ENCODE measurements at places on chromosomes 11 and 22.

DNA sequence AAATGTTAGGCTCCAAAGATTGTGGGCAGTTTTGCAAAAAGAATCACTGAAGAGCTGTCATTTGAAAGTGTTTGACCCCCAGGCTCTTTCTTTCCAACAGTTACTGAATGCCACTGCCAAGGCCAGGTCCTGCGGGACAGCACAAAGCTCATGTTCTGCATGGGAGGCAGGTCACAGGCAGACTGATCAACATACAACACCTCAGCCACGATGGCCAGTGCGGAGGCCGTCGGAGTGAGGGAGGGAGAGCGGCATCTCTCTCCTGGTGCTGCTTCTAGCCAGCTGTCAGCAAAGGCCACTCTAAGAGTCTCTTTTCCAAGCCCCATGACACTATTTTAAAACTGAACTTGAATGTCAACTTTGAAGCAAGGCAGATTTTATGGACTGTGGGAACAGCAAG lies 49.9 kb downstream of the ARFGAP3 start:
- DNase-seq = no peak

- no peak for DNase-seq
Observed at GRCh38 chr11:108906826-108907225, 242.0 kb downstream of the DDX10 start.

GRCh38 chr11:66856496-66857233 lies at the start of gene LRFN4:
Gene LRFN4, plus strand, starts transcription at chr11:66857064. Its CDS starts 681 bp downstream, at chr11:66857745.
- DNase-seq = no peak

- peak; percentile 8 for DNase-seq
Observed at GRCh38 chr11:19160847-19161246, 40.9 kb downstream of the CSRP3 start.

DNA sequence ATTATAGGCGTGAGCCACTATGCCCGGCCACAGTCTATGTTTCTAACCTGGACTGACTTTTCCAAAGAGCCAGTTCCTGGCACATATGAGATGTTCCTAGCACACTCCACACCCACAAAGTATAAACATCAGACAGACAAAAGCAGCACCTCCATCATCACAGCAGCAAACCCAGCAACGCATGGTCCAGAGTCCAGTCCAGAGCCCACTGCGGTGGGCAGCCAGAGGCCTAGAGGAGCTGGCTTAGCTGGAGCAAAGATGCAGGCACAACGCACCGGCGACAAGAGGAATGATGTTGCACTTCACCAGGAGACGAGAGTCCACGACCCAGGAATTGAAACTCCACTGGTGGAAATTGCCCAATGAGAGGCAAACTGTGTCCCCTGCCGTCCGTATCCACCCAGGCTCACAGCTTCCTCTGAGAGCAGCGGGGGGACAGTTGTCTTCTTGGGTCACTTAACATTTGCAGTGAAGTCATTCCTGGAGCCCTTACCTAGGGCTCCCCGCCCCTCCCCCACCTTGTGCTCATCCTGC lies 36.6 kb downstream of the RPS6KA4 start:
- DNase-seq = no peak

GRCh38 chr11:129377739-129378138 lies 2.1 kb downstream of the BARX2 start:
- DNase-seq = no peak

DNA sequence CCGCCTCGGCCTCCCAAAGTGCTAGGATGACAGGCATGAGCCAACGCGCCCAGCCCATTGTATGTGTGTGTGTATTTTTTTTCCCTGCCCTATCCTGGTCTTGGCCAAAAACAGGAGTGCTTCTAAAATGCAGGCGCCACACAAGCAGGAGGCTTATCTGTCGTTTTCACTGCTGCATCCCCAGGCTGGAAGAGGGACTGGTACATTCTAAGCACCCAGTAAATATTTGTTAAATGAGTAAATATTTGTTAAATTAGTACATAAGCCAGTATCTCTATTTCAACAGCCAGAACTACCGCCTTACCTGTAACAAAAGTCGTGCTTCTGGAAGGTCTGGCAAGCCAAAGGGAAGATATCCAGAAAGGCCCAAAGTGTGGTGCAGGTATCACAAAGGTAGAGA lies 24.9 kb downstream of the ASCC2 start:
- no peak for DNase-seq

GRCh38 chr11:104876861-104877431 lies 21.3 kb downstream of the CASP12 start:
- no peak for DNase-seq

- DNase-seq = no peak
Observed at GRCh38 chr11:128901653-128902514, 10.7 kb downstream of the KCNJ5 start.

- no peak for DNase-seq
Observed at GRCh38 chr11:19929147-19929546, 216.5 kb downstream of the NAV2 start.

GRCh38 chr11:17986711-17987220 lies 26.1 kb downstream of the SERGEF start:
- no peak for DNase-seq

DNA sequence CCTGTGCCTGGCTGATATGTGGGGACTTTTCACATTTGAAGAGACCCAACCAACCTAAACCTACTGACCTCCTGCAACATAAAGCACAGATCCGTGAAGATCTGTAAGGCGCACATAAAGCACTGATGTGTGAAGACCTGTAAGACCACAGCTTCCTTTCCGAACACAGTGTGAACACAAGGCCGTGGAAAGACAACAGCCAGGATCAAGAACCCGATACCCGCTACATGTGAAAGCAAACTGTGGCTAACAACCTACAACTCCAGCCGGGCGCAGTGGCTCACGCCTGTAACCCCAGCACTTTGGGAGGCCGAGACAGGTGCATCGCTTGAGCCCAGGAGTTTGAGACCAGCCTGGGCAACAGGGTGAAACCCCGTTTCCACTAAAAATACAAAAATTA lies 17.6 kb upstream of the PPFIA1 start:
- no peak for DNase-seq

DNA sequence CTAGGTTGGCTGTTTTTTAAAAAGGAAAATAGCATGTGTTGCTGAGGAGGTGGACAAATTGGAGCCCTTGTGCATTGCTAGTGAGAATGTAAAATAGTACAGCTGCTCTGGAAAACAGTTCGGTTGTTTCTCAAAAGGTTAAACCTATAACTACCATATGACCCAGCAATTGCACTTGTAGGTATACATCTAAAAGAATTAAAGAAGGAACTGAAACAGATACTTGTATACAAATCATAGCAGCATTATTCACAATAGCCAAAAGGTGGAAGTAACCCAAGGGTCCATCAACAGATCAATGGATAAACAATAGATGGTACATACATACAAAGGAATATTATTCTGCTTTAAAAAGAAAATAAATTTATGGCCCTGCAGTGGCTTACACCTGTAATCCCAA lies 111.4 kb downstream of the CSTPP1 start:
- no peak for DNase-seq

GRCh38 chr11:117482881-117483280 lies 155.2 kb downstream of the CEP164 start:
- no peak for DNase-seq

GRCh38 chr22:39284142-39284980 lies 35.1 kb downstream of the RPL3 start:
- DNase-seq = no peak

DNA sequence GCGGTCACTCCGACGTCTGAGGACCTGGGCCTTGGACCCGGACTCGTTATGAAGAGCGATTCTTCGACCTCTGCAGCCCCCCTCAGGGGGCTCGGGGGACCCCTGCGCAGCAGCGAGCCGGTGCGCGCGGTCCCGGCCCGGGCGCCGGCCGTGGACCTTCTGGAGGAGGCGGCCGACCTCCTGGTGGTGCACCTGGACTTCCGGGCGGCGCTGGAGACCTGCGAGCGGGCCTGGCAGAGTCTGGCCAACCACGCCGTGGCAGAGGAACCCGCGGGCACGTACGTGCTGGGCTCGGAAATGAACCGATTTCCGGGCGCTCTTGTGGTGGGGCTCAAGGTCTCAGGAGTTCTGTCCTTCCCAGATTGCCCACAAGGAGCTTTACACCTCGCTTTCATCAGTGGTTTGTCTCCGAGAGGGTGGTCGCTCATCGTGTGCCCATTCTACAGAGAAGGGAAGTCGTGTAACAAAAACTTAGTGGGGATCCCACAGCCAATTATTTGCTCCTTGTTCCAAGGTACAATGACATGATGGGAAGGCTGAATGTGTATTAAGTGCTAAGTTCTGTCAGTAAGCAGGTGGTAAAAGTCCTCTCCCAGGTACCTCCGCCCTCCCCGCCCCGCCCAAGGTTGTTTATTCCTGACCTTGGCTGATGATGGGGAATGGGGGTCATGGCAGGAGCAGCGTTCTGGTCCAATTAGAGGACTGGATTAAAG lies 695 bp downstream of the PEX26 start:
- no peak for DNase-seq

DNA sequence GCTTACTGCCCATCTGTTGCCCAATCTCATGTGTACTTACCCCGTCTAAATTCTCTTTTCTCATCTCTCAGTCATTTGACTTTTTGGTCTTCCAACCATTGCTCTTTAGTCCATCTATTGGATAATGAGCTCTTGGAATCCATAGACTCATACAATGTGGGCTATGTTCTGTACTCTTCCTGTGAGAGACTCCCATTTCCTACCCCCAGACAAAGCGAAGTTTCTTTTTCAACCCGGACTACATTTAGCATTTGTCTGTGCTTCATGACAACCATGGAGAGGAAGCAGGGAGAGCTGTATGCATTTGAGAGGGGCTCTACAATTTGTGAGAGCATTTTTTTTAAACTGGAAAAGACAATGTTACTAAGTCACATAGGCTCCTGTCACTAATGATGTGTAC lies 4.0 kb upstream of the ARHGAP42 start:
- no peak for DNase-seq

DNA sequence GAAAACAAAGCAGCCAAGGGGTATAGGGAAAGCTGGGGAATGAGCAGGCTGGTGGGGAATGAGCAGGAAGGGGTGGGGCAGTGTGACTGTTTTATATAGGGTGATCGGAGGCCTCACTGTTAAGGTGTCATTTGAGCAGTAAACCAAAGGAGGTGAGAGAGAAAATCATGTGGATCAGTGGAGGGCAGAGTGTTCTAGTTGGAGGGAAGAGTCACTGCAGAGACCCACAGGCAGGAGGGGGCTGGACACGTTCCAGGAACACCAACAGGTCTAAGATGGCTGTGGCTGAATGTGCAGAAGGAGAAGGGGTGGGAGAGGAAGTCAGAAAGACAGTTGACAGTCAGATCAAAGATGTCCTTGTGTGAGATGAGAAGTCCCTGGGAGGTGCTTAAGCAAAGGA lies 103.8 kb downstream of the ENTHD1 start:
- DNase-seq = no peak

- no peak for DNase-seq
Observed at GRCh38 chr11:71336996-71337754, 84.8 kb upstream of the SHANK2 start.

GRCh38 chr11:57330029-57330428 lies 5.3 kb upstream of the TNKS1BP1 start:
- no peak for DNase-seq

- DNase-seq = no peak
Observed at GRCh38 chr11:125166764-125167291, 2.3 kb downstream of the PKNOX2 start.

GRCh38 chr11:71214553-71215424 lies 37.6 kb downstream of the SHANK2 start:
- DNase-seq = no peak

DNA sequence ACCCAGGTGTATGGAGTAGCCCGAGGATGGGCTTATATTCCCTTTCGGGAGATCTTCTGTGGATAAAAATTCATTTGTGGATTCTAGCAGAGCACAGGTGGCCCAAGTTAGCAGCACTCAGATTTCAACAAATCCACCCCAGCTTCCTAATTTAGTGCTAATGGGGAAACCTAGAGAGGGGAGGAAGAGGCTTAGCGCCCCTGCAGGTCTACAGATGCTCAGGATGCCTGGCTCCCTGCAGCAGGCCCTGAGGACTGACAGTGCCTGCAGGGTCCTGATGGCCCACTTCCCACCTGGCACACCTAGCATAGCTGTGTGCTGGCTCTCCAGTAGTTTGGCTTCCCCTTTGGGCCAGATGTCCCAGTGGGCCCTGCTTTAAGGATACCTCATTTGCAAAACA lies 6.5 kb downstream of the DGAT2 start:
- no peak for DNase-seq

- peak; percentile 75 for DNase-seq
Observed at GRCh38 chr11:132427611-132428010, 1057.2 kb downstream of the NTM start.

DNA sequence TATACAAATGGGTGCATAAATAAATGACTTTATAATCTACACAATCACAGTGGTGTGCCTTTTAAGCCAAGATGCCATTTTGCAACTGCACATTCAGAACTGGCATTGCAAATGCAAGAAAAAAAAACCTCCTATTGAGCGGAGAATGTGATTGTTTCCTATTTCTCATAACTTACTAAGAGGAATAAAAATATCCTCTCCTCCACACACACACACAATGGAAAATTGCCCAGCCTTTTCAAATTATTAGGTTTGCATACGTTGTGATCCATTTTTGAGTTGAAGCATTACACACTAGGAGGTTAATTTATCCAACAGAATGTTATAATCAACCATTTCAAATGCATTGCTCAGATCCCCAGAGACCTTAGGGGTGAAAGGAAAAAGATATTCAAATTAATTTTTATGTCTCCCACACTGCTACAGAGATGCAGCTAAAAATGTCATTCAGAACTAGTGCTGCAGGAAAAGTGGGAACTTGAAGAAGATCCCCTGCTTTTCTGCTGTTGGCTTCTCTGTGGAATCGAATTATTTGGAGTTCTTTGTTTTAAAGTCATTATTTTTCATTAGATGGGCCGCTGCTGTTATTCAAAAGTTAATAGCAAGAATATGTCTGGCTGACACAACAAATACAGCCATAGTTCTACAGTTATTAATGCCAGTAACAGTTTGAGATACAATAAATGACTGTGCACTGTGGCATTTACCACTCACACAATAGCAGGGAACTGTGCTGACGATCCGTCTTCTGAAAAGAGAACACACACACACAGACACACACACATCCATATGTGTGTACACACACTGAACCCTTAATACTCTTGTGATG lies 299.9 kb upstream of the ANO5 start:
- no peak for DNase-seq

DNA sequence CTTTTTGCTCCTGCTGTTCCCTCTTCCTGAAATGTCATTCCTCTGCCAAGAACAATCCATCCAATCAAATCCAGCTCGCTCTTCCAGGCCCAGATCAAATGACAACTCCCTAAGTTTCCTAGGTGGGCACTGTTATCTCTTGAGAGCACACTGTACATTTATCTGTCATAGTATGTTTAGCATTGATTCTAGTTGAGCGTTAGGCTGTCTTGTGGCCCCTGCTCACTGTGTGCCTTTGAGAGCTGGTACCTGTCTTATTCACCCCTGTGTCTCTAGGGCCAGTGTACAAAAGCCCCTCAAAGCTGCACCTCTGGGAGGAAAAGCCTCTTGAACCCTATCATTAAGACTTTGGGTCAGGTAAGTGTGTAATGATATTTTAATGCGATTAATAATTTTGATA lies 7.1 kb upstream of the LMO2 start:
- DNase-seq = no peak

- DNase-seq = no peak
Observed at GRCh38 chr11:27406498-27407354, 43.7 kb upstream of the CCDC34 start.

GRCh38 chr11:11148596-11148995 lies 204.5 kb downstream of the CSNK2A3 start:
- DNase-seq = no peak
